Endothelial cell of umbilical vein (primary cell): ENCODE measurements at places on chromosomes 2 and 18. TPM values are rescaled to one million over a fixed set of nuclear protein-coding genes. Genes with fewer than 3 reads are reported as not detected.

GRCh38 chr18:38456253-38456652, 890.7 kb upstream of the CELF4 start:
- DNase-seq = peak; percentile 1

The METTL21A gene
- 12.8 and 14.0 TPM in 2 replicates for total RNA-seq

GRCh38 chr2:97005353-97005752, 19.0 kb upstream of the FAM178B start:
- DNase-seq = no peak

DNA sequence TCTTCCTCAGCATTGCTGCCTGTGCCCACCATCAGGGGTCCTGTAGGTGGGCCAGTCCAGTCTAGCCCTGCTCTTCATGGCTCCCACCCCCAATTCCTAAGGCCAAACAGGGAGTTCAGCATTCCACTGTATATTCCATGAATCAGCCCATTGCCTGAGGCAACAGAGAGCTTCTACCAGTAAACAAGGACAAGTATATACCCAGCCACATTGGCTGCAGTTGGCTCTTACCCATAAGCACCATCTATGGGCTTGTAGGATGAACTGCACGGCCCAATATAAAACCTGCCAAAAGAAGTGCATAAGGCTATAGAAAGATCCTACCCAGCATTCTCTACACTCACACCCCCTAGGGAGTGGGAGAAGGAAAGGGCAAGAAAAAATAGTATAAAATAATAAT, 95.1 kb upstream of the SALL3 start:
- DNase-seq = no peak

The ACTR3 gene
- total RNA-seq = 374 and 401 TPM in 2 replicates

DNA sequence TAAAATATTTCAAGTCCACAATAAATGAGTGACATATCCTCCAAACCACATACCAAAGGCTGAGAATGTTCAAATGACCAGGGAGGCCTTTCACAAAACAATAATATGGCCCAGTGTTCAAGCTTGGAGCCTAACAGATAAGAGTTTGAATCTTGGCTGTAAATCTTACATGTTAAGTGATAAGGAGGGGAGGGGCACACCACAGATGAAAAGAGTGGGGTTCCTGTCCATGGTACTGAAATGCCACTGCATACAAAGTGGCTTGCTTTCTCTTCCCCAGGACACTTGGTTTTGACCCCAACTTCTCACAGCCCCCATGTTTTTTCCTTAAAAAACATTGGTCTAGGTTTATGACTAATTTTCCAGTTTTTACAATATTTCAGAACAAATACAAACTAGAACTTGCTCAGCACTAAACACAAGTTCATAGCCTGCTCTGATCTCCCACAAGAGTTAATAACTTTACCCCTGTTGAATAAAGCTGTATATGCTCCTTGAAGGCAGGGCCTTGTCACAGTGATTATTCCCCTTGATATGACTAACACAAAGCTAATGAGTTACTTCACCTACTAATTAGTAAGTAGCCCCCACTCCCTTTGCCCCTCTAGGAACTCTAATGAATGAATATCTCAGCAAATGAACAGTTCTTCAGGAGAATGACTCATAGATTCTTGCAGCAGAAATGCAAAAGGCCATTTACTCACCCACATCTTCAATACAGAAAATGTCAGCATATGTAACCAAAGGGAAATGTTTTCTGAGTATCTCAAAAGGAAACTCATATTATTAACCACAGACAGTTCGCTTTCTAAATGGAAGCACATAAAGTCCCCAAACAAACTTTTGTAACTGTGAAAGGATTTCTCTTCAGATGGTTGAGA, 142.2 kb downstream of the SATB2 start:
- peak; percentile 7 for DNase-seq

DNA sequence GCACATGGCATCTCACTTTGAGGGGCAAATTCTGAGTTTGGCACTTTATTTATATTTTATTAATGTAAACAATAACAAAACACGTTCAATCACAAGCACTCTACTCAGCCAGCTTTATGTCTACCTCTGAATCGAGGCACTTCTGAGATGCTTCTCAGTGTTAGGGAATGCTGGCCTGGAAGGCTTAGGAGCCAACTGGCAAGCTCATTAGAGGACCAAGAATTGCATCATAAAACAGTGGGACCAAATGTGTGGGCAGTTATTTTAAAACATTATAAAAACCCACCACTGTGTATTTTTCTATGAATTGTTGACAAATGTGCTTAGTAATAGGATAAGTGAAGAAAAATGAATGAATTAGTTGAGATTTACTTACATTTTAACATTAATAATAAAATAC, 46.8 kb upstream of the SMIM21 start:
- DNase-seq = no peak

The LCT gene
- 0.07 TPM in 1 of 2 replicates, not detected in the other for total RNA-seq

GRCh38 chr2:101272045-101272784, 19.5 kb downstream of the CNOT11 start:
- DNase-seq = no peak

- no peak for DNase-seq
Observed at GRCh38 chr2:148725564-148725963, 81.0 kb downstream of the EPC2 start.
